ENCODE measurements at places on chromosomes 1 and 21.

DNA sequence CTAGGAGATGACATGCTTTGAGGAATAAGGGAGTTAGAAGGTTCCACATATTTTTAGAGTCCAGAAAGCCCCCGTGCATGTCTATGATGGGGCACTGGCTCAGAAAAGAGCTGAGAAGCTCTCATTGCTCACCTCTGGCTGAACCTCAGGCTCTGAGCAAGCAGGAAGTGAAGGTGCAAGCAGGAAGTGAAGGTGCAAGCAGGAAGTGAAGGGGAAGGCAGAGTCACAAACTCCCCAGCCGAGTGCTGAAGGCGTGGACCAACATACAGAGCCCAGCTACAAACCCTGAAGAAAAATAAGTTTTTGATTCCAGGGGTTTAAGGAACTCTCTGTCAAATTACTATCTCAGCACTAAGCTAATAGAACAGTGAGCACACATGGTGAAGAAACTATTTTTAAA is 7.0 kb downstream of the KRTAP10-8 start:
- DNase-seq, result peak; percentile 50

DNA sequence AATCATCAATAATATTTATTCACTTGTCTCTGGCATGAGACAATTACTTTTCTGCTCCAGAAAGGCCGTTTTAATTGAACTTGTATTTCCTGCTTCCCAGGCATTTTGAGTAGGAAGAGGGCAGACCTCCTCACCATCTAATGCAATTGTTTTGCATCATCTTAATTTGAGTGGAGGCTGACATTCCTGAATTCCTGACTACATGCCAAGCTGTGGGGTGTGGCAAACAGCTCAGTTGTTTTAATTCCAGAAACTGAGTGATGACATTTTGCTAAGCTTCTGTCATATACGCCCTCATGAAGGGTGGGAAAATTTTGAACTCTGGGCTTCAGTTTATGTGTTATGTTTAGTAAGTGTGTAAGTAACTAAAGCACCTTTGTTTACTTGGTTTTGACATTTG is 125.4 kb upstream of the USP25 start:
- no peak for DNase-seq

DNA sequence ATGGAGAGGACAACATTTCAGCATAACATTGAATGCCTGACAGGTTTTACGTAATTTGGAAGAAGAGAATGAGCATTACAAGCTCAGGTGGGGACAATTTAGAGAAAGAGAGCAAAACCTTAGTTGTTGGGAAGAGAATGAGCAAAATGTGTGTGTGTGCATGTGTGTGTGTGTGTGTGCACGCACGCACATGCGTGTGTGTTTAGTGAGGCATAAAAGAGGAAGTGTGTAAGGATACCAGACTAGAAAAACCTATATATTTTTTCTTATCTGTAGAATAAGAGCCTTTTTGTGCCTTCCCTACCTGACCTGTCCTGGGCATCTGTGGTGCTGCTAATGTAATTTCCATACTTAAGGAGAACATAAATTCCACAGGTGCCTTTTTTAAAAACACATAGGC is 99.0 kb upstream of the PLXNA2 start:
- DNase-seq, result no peak

- no peak for DNase-seq
These were observed 4.4 kb downstream of the ATP1B1 start for GRCh38 chr1:169110689-169111447.

GRCh38 chr1:38272515-38272914 is 225.9 kb upstream of the POU3F1 start:
- no peak for DNase-seq

GRCh38 chr1:24077278-24077978 is 34.5 kb downstream of the MYOM3 start:
- DNase-seq, result no peak

DNA sequence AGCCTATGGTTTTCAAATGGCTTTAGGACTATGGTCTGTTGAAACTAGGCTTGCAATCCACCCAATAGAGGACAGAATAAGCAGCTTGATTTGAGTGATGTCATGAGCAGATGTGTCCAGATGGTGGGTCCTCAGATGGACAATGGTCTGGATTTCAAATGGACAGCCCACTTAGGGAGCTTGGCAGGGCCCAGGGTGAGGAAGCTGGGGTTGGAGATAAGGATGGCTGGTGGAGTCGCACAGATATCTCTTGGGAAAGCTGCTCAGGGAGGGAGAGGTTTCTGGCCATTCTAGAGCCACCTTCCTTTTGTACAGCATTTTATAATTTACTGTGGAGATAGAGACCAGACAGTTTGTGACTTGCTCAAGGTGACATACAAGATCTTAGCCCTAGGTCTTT is 55.0 kb downstream of the NFASC start:
- no peak for DNase-seq

- DNase-seq, result no peak
These were observed 15.9 kb downstream of the LYPD8 start for GRCh38 chr1:248739572-248740205.

DNA sequence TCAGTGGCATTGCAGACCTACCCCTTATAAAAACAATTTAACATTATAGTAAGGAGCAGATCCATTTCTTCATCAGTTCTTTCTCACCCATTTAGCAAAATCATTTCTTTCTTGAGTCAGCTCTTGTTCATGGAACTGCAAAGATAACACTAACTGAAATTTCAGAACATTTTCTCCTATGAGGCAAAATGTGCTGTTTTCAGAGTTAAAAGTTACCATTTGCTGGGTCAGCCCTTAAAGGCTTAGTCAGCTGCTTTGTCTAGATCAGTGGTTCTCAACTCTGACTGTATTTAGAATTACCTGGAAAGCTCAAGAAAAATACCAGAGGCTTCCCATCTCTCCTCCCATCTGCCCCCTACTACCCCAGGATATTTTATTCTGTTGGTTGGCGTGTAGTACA is 12.2 kb downstream of the METTL13 start:
- DNase-seq, result no peak

DNA sequence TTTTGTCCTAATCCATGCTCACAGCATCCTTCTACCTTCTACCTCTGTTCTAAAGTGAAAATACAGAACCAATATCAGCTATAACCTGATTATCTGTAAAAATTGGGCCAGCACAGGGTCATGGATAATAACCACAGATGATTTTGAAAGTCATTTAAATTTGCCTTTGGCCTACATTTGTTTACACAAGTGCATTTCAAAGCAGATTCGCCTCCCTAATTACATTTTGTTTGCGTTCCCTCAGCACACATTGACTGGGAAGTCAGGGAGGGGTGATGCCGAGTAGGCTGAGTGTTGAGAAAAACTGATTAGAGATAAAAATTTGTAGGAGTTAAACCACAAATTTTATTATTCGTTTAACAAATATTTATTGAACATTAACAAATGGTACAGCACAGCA is 19.2 kb upstream of the RGS8 start:
- no peak for DNase-seq

- no peak for DNase-seq
These were observed 8.7 kb upstream of the BARHL2 start for GRCh38 chr1:90725657-90726424.

DNA sequence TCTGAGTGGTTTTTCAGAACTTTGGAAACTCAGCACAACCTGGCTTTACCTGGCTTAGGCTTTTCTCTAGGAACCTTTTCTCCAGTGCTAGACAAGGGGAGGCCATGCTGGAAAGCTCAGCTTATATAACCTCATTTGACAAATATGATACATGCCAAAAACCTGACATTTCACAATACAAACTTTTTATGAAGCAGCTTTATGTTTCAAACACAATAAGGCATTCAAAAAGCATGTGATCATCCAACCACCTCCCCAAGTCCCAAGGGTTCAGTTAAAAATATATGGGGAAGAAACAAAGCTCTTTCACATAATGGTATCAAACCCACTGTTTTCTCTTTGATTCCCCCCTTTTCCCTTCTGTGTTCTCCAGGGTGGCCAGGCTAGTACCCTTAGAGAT is 63.7 kb downstream of the ZC3H11B start:
- DNase-seq, result no peak

DNA sequence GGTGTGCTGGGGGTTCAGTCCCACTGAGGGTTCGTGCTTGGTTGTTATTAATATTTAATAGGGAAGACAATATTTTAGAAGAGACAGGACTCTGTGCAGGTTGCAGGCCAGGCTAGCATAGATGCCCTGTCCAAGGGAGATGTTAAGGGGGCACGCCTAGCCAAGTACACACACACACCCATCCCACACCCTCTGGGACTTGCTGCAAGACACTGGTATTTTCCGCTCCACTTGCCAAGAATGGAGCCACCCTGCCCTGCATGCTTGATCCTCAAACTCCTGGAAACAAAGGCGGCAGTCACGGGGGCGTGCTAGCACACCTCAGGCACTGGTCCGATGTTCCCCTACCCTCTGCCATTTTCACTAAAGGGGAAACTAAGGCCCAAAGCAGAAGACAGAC is 99.1 kb downstream of the MRPL37 start:
- DNase-seq, result no peak

DNA sequence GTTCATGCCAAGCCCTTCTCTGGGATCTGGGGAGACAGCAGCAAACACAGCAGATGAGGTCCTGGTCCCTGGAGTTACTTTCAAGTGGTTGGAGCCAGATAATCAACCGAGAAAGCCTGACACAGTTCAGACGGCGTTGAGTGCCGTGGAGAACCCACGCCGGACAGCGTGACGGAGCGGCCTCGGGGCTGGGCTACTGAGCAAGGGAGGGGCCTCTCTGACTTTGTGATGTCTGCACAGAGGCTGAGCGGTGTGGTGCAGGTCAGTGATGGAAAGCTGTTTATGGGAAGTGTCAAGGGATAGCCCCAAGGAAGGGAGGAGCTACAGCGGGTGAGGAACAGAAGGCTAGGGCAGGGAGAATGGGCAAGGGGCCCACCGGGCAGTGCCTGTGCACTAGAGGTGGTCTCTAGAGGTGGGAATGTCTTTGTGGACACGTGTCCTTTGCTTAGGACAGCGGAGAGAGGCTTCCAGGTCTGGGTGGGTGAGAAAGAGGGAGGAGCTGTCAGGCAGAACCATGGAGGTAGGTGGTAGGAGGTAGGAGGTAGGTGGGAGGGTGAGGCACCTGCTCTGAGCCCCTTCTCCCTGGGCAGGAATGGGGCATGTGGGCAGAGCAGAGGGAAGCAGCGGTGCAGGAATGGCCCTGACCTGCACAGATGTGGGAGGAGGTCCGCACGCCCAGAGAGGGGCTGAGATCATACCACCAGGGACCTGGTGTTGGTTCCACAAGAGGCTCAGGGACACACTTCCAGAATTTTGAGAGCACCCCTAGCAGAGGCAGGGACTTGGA is 62.8 kb downstream of the RUNX3 start:
- no peak for DNase-seq

DNA sequence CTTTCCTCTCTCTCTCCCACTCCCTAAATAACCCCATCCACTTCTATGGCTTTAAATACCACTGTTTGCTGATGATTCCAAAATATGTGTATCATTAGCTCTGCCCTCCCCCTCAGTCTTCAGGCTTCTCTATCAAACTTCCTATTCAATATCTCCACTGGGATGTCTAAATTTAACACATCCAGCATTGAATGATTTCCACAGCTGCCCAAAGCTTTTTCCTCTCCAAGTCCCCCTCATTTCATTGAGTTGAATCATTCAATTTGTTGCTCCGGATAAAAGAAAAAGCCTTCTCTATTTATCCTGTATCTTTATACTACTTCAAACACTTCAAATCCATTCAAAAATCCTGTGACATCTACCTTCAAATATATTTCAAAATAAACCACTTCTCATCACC is 225.0 kb downstream of the SEC16B start:
- no peak for DNase-seq

All from activated CD4-positive, CD25-positive, alpha-beta regulatory T cell treated with anti-CD3 and anti-CD28 coated beads, Interleukin-2, amount 50 U/mL, for 72 hours (primary cell).